Activated naive CD4-positive, alpha-beta T cell (primary cell): ENCODE measurements at places on chromosomes 5 and 9.

DNA sequence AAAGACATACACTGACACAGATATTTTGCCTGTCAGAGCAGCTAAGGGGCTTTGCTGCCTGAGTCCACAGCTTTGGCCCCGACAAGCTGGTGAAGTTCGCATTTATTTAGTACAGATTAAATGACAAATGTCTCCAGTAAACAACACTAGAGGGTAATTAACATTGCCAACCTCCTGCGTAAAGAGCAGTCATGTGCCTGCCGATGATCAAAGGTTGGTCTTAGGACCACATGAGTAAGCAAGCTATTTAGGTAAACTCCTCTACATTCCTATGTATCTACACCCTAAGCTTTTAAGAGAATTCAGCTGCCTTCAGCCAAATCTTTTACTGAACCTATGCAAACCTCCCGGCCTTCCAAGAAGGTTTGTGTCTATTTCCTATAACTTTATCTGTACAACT lies 73.0 kb upstream of the PJA2 start:
- no peak for DNase-seq

- no peak for DNase-seq
Measured at GRCh38 chr5:74454263-74455030, 186.1 kb downstream of the ENC1 start.

- no peak for DNase-seq
Measured at GRCh38 chr5:32612134-32612888, 27.0 kb downstream of the SUB1 start.

DNA sequence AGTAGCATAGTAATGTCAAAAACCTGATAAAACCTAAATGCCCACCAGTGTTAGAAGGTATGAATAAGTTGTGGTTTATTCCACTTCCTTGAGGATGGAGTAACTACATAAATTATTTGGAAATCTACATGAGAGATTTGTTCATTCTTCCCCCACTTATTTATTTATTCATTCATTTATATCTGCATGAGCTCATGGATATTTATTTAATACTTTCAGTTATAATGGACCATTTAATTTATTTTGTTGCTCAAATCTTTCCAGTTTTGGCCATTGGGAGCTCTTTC lies 223.8 kb upstream of the S1PR3 start:
- DNase-seq: no peak

GRCh38 chr9:98641695-98642094 lies 67.0 kb downstream of the GABBR2 start:
- DNase-seq: no peak

DNA sequence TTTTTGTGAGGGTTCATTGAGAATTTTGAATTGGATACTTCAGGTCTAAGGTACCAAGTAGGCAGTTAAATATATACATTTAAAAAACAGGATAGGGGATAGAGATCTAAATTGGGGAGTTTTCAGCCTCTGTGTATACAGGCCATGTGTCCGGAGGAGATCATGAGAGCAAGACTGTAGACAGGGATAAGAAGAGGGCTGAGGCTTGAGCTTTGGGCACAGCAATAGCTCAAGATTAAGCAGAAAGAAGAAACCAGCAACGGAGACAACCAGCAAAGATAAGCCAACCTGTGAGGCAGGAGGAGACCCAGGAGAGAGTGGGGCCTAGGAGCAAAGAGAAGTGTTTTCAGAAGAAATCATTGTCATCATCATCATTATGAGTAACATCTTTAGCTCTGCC lies 258.4 kb downstream of the GRIA1 start:
- no peak for DNase-seq

DNA sequence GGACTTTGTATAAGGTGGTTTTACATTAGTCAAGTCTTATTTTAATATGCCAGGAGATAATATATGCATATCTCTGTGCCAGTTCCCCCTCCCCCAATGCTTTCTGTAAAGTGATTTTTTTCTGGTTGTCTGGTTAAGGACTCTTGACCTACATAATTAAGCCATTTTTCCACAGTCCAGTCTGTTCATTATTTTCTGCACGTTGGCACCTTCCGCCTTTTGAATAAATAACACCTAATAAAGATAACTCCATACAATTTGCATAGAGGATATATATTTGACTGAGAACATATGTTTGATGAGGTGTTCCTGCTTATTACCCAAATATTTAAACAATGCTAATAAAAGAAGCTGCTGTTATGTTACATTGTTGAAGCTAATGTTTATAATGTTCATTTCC lies 320.9 kb downstream of the DMAC1 start:
- DNase-seq: no peak

- DNase-seq: no peak
Measured at GRCh38 chr5:139806726-139807646, 11.4 kb downstream of the PSD2 start.

DNA sequence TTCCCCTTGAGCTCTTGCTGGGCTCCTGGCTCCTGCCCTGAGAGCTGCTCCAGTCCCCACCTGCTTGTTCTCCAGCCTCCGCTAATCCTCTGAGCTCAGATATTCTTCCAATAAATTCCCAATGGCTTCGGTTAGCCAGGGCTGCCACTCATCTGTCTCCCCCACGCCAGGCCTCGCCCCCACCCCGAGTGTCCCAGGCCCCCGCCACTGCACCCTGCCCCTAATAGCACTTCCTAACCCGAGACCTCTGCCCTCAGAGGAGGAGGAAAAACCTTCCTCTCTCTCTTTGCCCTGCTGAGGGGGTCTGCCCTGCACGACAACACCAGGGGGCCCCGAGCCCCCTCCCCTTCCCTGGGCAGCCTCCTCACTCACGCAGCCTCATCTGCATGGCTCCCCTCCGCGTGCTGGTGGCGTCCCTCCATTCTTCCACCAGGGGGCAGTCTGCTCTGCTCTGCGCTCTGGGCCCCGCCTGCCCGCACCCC lies 5.4 kb upstream of the LCN15 start:
- DNase-seq: peak; percentile 44

DNA sequence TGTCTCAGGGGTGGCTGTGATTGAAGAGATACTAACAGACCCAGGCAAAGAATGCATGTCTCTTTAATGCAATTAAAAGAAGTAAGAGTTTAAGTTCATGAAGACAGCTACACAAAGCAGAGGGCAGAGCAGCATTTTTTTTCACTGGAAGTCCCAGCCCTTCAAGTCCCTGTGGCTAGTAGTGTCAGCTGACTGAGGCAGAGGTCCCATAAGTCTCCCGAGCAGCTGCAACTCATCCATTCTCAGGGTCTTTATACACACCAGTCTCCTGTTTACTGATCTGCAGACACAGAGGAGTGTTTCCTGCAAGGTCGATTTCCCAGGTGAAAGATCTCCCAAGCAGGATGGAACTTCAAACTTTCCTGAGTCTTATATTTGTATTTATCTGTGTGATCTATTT lies 169.4 kb upstream of the GLRA1 start:
- DNase-seq: no peak

- DNase-seq: no peak
Measured at GRCh38 chr9:109913461-109913810, 133.4 kb downstream of the PALM2AKAP2 start.

- DNase-seq: no peak
Measured at GRCh38 chr5:135228222-135228621, 170.8 kb downstream of the MACROH2A1 start.

DNA sequence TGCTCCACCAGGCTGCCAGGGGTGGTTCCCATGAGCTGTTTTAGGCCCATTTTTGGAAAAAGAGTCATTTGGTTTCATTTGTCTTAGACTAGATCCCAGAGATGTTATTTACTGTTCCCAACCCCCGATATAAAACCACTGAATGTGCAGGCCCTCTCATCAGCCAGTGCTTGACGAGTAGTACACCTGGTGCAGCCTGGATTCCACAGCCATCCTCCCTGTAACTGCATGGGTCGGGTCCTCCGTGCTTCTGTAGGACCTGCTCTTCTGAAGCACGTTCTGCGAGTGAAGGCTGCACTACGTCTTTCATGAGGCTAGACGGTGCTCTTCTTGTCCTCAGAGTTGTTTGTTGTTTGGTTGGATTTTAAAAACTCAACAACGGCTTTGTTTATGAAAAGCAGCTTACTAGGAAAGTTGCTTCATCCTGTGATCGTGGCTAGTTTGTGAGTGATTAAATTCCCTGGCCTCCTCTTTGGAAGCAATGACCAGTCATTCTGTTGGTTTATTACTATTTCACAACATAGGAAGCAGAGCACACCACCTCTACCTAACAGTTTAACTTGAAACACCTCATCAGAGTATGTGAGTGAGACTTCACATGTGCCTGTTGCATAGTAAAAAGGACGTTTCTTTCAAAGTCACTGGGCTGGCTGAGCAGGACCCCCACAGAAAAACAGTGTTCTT lies 135.2 kb downstream of the AOPEP start:
- no peak for DNase-seq

DNA sequence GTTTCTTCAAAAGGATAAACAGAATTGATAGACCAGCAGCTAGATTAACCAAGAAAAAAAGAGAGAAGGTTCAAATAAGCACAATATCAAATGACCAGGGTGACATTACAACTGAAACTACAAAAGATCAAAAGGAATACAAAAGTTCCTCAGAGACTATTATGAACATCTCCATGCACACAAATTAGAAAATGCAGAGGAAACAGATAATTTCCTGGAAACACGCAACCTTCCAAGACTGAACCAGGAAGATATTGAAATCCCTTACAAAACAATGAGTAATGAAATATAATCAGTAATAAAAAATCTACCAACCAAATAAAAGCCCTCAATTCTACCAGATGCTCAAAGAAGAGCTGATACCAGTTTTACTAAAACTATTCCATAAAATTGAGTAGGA lies 252.1 kb downstream of the MCTP1 start:
- DNase-seq: no peak

DNA sequence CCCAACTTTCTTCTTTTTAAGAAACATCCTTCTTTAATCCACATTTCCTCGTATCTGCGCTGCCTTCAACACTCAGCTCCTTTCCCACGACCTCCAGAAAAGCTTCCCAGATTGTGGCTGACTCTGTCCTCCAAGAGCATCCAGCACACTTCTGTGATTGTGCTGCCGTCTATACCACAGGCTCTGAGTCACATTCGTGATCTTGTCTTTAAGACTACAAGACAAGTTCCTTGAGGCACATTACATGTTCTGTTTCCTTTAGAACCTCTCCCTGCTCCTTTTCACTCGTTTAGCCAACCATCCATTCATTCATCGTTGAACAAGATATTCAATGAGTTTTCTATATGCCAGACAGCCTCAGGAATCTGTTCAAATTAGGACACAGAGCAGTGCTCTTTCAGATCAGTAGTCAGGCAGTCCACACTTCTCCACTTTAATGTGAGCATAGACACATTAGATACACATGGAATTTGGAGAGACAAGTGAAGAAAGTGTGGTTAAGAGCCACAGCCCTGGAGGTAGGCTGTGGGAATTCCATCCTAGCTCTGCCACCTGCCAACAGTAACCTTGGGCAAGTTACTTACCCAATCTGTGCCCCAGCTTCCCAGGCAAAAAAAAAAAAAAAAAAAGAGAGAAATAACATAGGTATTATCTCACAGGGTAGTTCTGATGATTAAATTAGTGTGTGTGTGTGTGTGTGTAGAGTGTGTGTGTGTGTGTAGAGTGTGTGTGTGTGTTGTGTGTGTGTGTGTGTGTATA lies 18.9 kb downstream of the WHRN start:
- no peak for DNase-seq

- no peak for DNase-seq
Measured at GRCh38 chr5:77697692-77698091, 59.2 kb upstream of the OTP start.

DNA sequence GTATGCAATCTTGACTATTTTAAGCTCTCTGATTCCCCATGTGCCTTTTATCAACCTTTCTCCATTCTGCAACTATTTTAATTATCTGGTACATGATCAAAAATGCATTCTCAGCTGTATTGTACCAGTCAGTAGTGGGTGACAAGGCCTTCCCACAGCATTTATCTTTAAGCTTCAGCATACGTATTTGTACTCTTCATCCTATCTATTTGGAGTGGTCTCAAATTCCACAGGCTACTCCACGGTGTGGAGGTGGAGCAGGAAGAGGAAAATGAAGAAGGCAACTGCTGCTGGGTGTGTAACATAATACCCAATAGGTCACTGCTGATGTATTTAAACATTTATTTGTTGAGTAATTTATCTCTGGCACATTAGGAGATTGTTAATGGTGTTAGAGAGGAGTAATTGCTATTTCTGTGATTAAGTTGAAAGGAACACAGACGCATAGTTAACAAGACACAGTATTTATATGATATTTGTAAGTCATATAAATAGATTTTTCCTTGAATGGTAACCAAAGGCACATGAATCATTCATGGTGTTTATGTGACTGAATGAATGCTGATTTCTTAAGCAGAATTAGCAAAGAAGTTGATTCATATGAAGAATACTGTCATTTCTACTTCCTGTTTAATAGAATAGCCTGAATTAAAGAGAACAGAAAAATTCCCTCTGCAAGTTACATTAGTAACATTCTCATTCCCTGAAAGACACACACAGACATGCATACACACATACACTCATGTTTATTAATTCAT lies 153.8 kb upstream of the NR3C1 start:
- DNase-seq: no peak

DNA sequence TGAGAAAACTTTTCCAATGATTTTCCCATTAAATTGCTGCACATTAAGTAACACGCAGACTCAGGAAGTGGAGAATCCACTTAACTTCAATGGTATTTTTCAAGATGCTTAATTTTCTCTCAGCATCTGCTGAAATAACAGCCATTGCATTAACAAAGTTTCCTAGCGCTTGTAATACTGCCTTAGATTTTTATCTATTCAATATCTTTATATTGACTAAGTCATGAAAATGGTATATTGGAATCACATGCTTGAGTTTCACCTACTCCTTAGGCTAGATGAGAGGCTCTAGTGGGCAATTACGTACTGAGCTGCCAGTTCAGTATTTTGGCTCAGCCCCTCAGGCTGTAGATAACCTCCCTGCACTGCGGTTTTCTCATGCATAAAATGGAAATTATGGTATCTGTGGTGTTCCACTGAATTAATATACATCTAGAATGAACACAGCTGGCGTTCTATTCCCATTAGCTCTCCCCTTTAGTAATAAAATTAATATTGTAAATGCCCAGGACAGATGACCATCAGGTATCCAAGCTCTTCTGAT lies 112.9 kb downstream of the MTX3 start:
- no peak for DNase-seq

GRCh38 chr9:21102305-21102704 lies 24.6 kb upstream of the IFNB1 start:
- DNase-seq: no peak

DNA sequence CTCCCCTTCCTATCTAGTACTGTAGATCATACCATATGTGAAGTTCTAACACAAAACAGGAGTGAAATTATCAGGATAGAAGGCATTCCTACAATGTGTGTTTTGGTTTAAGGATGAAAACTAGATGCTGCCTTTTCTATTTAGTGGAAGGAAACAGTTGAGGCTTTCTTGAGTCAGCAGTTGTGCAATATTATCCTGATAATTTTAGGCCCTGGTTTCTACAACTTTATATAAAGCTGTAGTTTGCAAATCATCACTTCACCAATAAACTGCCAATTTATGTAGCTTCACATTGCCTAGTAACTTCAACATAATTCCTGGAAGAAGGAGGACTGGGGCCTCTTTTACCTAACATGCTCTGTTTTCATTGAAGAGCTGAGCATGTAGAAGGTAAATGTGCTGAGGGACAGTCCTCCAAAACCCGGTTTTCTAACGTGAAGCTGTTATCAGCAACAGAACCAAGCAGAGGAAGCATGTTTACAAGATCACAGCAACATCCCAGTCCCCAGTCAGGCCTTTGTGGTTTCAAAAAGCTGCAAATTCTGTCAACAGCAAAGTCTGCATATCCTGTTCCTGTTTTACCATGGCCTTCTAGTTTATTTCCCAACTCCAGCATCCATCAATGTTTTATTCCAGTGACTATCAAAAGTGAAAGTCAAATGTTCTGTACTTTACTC lies 513.4 kb upstream of the MEF2C start:
- DNase-seq: no peak
